Foreskin keratinocyte (primary cell): ENCODE measurements at places on chromosomes 7 and 10.

DNA sequence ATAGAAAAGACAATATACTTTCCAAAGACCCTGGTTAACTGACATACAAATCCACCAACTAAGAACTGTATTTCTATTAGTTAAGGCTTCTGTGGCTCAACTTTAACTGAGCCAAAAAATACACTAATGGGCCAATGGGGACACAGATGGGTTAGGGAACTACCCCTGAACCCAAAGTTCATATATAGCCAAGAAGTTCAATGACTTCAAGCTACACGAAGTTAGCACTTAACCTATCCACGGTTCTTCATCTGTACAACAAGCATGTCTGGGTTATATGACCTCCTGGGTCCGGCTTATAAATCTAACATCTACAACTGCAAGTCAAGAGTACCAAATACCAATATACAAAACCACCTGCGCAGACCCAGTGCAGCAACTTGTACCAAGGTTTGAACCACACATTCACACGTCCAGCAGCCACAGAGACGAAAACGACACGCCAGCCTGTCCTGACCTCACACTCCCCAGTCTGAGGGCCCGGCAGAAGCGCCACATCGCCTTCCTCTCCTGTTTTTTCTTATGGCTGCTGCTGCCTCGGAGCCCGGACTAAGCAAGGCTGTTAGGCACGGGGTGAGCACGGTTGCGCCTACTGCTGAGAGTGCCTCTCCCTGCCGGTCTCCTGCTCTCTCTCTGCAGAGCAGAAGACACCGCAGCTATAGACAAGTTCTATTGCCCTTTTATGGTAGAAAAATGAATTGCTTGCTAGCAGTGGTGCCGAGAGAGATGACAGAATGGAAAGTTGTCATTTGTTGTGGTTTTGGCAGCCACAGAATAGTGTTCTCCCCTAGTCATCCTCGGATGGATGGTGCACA lies 86.3 kb downstream of the RNF216 start:
- DNase-seq: no peak

- DNase-seq: no peak
Observed at GRCh38 chr10:107341281-107341680, 176.8 kb upstream of the SORCS1 start.

DNA sequence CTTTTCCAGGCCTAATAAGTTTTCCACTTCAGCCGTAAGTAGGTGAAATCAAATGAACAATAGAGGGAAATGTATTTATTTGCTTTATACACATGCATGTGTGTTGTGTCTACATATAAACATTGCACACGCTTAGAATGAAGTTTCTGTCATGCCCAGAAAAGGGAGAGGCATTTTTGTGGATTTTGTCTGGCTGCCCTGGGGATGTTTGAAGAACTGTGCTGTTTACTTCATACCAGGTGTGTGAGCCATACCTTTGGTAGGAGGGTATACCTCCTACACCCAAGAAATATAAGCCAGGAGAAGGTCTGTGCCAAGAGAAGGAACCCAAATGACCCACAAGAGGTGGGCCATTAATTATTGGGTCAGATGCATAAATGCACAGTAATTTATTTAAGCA lies 12.8 kb downstream of the GATAD1 start:
- DNase-seq: peak; percentile 67

DNA sequence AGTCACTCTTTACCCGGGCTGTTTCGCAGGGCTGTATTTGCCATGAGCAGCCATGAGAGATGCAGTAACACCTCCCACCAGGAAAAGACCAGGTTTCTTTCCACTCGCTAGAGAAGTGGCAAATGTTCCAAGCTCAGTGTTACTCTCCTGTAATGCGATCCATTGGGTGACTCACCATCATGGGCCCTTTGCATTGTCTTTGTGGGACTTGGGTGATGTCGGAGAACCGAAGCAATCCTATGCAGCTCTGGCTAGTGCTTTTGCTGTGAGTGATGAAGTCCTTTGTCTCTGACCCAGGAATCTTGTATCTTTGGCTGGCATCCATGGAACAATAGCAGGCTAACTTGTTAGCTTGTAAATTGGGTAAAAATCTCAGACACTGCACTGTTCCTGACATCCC lies 40.0 kb downstream of the GHRHR start:
- no peak for DNase-seq

GRCh38 chr7:53835301-53835700 lies 706.9 kb upstream of the VSTM2A start:
- DNase-seq: no peak

DNA sequence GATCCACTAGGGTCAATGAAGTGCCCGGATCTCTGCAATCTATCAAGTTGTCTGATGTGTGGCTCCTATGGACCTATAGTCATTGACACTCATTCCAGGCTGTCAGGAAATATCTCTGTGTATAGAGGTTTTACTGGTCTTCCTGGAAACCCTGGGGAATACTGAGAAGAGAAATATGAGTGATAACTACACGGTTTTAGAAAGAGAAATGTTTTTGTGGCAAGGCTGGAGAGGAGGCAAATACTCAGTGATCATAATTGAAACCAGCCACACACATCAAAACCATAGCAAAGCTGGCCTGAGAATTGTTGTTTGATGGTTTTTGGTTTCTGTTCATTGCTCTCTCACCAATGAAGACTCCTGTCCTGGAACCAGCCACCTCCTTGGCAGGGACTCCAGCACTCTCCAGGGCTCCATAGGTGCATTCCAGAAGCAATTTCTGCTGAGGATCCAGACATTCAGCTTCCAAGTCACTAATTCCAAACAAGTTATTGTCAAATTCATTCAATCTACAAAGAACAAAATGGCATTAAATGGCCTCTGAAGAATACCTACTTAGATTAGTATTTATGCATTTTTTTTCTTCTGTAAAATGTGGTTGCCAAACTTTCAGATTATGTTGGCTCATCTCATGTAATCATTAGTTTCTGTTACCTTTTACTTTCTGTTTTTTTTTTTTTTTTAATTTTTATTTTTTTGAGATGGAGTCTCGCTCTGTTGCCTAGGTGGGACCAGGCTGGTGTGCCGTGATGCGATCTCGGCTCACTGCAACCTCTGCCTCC lies 108.6 kb upstream of the ABI1 start:
- no peak for DNase-seq

- no peak for DNase-seq
Observed at GRCh38 chr10:124699471-124700292, 44.5 kb downstream of the FAM53B start.

GRCh38 chr7:38280000-38280399 lies 6.6 kb upstream of the TARP start:
- DNase-seq: no peak

DNA sequence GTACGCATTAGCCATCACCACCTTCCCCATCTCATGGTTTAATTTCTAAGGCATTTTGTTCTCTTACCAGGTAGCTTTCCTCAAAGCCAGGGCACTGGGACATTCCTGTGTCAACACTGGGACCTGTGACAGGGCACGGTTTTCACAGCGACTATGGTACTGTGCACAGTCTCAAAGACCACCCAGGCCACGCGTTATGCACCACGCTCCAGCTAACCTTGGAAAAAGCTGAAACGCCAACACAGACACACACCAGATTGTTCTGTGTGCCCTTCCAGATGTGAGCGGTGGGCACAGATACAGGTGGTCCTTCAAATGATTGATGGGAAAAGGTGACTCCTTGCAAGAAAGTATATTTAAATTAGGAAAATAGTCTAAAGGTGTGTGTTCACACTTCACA lies 337.3 kb downstream of the WDR37 start:
- DNase-seq: no peak

DNA sequence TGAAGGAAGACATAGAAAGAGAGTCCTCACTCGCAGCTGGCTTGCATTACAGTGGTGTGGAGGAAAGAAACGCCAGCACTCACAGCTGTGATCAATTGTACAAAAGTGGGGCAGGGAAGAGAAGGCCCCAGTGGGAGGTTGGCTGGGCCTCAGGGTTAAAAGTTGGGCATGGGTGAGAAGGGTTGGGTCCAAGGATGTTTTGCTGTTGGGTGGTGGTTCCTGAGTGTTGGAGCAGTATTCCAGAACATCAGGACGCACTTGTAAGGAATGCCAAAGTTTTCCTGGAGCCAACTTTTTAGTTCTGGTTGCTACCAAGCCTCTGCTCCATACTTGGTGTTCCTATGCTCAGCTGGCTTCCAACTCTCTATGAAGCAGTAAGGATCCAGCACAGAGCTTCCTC lies 55.4 kb upstream of the MKRN1 start:
- DNase-seq: no peak
